ENCODE measurements at places on chromosomes 2 and 18.

- H3K36me3 ChIP-seq: no peaks in the 10 kb centered on the region
- H3K4me3 ChIP-seq: no peak overlapping the region
- H3K27ac ChIP-seq: peak overlapping the region; percentile 4
- ATAC-seq: no peak
These were observed 30.1 kb upstream of the ZNF516 start for GRCh38 chr18:76524900-76525698.

DNA sequence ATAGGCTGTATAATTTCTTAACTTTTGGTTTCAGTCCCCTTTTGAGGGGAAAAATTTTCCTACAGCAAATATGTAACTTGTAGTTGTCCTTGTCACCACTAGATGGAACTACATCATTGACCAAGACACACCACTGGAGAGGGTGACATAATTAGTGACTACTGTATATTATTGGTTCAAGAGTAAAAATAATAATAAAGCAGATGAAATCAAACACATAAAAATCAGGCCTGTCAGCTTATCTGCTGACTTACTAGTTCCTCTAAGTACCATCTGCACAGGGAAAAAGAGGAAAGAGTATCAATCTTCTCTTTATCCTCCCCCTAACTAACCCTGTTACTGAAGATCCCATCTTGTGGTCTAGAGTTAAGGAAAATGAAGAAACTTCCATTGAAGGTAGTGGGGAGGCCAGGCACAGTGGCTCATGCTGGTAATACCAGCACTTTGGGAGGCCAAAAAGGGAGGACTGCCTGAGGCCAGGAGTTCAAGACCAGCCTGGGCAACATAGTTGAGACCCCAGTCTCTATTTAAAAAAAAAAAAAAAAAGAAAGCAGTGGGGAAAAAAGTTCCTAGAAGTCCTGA lies 29.6 kb upstream of the ENOSF1 start:
- no peaks in the 10 kb centered on the region for H3K4me1 ChIP-seq
- peak; percentile 50 for ATAC-seq
- H3K36me3 ChIP-seq: no peaks in the 10 kb centered on the region
- peaks cover 10% of the 10 kb centered on the region for H3K27me3 ChIP-seq
- H3K27ac ChIP-seq: no peak overlapping the region

DNA sequence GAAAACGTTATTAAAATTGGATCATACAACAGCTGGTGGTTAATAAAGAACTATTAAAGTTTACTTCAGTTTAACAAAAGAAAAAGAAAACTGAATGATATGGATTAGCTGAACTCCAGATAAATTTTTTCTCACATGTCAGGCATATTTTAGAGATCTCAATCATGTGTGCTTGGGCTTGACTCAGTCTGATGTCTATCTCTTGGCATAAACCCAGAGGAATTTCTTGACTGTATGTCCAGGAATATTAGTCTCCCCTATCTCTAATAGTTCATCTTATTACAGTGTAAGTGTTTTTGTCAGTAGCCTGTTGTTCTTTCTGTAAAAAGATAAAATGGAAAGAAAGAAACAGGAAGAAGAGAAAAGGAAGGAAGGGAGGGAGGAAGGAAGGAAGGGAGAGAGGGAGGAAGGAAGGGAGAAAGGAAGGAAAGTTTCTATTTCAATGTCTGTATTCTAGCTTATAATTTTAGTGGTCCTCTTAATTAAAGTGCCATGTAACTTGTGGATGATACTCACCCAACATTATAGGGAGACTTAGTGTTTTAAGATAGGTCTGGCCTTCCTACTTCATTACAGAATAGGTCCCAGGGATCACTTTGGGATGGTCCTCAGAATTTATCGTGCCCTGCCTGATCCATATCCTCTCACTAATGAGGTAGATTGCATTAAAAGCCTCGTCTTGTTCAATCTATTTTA lies 99.7 kb upstream of the UGP2 start:
- H3K27me3 ChIP-seq: peaks cover 4% of the 10 kb centered on the region
- no peaks in the 10 kb centered on the region for H3K4me1 ChIP-seq

- no peak overlapping the region for H3K4me3 ChIP-seq
- no peak for ATAC-seq
- peak overlapping the region; percentile 37 for H3K27ac ChIP-seq
- H3K36me3 ChIP-seq: no peaks in the 10 kb centered on the region
- no peaks in the 10 kb centered on the region for H3K27me3 ChIP-seq
These were observed 69.6 kb downstream of the MYO1B start for GRCh38 chr2:191314697-191315364.

GRCh38 chr18:45104049-45104395 lies 423.3 kb downstream of the SETBP1 start:
- no peaks in the 10 kb centered on the region for H3K36me3 ChIP-seq
- H3K27me3 ChIP-seq: no peaks in the 10 kb centered on the region
- no peak overlapping the region for H3K27ac ChIP-seq
- peak overlapping the region; percentile 11 for H3K4me3 ChIP-seq
- H3K4me1 ChIP-seq: no peaks in the 10 kb centered on the region

DNA sequence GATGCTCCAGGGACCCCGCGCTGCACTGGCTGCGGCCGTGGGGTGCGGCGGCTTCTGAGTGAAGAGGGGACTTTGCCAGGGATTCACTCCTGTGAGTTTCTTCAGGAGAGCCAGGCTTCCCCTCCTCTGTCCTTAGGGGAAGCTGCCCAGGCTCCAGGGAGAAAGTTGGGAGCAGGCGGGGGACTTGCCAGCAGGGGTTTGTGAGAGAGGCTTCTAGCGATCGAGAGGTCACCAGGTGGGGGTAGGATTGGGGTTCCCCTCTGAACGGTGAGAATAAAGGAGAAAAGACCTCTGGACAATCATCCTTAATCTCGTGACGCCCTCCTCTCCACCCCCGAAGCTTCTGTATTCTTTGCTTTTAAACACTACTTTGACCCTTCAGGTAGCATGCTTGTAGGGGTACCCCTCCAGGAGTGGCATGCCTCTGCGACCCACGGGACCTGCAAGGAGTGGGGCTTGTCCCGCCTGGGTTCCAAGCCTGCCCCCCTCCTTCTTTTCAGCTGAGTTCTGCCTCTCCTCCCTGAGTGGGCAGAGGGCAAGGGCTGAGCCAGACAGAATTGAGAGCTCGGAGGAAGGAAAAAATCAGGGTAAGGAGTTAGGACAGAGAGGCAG lies 601 bp downstream of the PROKR1 start:
- H3K27ac ChIP-seq: no peak overlapping the region
- H3K36me3 ChIP-seq: peaks cover 13% of the 10 kb centered on the region
- peaks cover 14% of the 10 kb centered on the region for H3K4me1 ChIP-seq
- no peak for ATAC-seq
- peak overlapping the region; percentile 52 for H3K4me3 ChIP-seq

GRCh38 chr2:169095621-169096105 lies 26.3 kb downstream of the DHRS9 start:
- peaks cover 5% of the 10 kb centered on the region for H3K4me1 ChIP-seq
- no peak overlapping the region for H3K27ac ChIP-seq
- H3K4me3 ChIP-seq: no peak overlapping the region
- no peak for ATAC-seq
- no peaks in the 10 kb centered on the region for H3K27me3 ChIP-seq
- H3K36me3 ChIP-seq: no peaks in the 10 kb centered on the region

- no peak overlapping the region for H3K27ac ChIP-seq
- H3K27me3 ChIP-seq: peaks cover 48% of the 10 kb centered on the region
- no peaks in the 10 kb centered on the region for H3K36me3 ChIP-seq
- ATAC-seq: no peak
- no peak overlapping the region for H3K4me3 ChIP-seq
- H3K4me1 ChIP-seq: peaks cover 36% of the 10 kb centered on the region
These were observed 28.8 kb upstream of the MBP start for GRCh38 chr18:77161383-77161782.

GRCh38 chr2:227455200-227455599 lies 16.8 kb upstream of the AGFG1 start:
- no peak for ATAC-seq
- H3K4me1 ChIP-seq: peaks cover 52% of the 10 kb centered on the region
- no peaks in the 10 kb centered on the region for H3K27me3 ChIP-seq
- H3K36me3 ChIP-seq: no peaks in the 10 kb centered on the region

DNA sequence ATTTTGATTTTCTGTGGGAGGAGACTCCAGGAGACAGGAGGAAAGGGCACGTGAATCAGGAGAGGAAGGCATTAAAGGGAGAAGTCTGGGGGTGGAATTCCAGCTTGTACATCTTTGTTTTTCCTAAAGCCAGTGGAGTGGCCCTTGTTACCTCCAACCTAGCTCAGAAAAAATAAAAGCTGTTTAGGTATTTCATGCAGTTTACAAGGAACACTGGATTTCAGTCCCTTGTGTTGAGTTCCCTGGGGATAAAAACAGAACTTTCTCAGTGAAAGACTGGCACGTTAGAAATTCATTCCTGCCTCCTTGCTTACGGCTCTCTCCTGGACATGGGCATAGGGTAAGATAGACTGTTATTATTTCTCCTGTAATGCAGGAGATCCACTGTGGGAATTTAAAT lies 170.2 kb downstream of the ZEB2 start:
- no peaks in the 10 kb centered on the region for H3K27me3 ChIP-seq
- H3K27ac ChIP-seq: no peak overlapping the region
- H3K4me1 ChIP-seq: no peaks in the 10 kb centered on the region
- H3K36me3 ChIP-seq: no peaks in the 10 kb centered on the region
- H3K4me3 ChIP-seq: no peak overlapping the region

GRCh38 chr2:237434866-237435311 lies 20.9 kb upstream of the COL6A3 start:
- peaks cover 11% of the 10 kb centered on the region for H3K4me1 ChIP-seq
- no peaks in the 10 kb centered on the region for H3K36me3 ChIP-seq
- peaks cover 51% of the 10 kb centered on the region for H3K27me3 ChIP-seq
- H3K4me3 ChIP-seq: peak overlapping the region; percentile 27

GRCh38 chr2:151551556-151551955 lies 141.9 kb downstream of the RIF1 start:
- no peak for ATAC-seq
- H3K27ac ChIP-seq: no peak overlapping the region
- H3K4me1 ChIP-seq: no peaks in the 10 kb centered on the region
- H3K4me3 ChIP-seq: no peak overlapping the region

GRCh38 chr2:226122041-226122440 lies 677.6 kb downstream of the IRS1 start:
- H3K4me1 ChIP-seq: no peaks in the 10 kb centered on the region
- H3K27me3 ChIP-seq: peaks cover under 1% of the 10 kb centered on the region
- H3K27ac ChIP-seq: no peak overlapping the region
- H3K36me3 ChIP-seq: no peaks in the 10 kb centered on the region

DNA sequence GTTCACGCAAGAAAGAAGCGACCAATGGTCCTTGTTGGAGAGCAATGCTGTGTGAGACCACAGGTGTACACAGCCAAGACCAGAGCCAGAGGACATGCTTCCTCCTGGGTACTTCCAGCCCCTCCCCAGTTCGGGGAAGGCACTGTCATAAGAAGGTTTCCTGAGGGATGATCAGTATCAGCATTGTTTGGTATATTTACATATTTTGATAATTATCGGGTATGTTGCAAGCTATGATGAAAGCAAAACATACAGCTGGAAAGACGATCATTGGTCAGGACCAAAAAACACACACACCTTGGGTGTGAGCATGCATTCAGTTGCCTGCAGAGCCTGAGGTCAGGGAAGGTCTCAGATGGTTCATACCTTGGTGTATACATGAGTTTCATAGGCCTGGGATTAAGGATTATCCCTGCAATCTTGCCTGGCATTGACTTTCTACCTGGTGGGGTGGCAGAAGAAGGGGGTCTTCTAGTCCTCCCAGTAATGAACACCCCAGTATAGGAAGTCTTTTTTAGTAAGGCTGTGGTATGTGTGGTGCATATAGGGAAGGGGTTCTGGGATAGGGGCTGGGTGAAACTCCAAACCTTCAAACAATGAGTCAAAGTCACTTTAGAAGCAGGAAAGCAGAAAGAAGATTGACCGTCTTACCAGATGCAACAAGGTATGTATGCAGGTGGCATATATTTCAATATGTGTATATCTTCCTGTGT lies 2.9 kb downstream of the SERPINB2 start:
- peaks cover 15% of the 10 kb centered on the region for H3K27me3 ChIP-seq
- H3K4me1 ChIP-seq: no peaks in the 10 kb centered on the region
- H3K27ac ChIP-seq: no peak overlapping the region
- no peak overlapping the region for H3K4me3 ChIP-seq
- no peaks in the 10 kb centered on the region for H3K36me3 ChIP-seq

GRCh38 chr18:61203151-61203550 lies 130.1 kb upstream of the CDH20 start:
- no peaks in the 10 kb centered on the region for H3K4me1 ChIP-seq
- H3K36me3 ChIP-seq: no peaks in the 10 kb centered on the region
- no peak overlapping the region for H3K27ac ChIP-seq
- ATAC-seq: no peak

DNA sequence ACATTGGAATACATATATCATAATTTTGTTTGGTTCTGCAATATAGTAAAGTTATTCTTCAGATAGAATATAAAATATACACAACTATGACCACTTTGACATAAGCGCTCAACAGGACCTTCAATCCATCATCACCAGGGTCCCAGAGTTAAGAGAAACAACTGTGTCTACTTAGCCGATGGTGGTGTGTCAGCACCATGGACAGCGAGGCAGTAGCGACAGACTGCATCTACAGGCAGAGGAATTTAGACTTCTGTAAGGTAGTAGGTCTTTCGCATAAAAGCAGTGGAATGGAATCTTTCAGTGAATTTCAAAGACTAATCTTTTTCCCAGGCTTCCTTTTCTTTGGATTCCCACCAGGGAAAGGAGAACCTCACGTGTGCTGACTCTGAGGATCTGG lies 20.5 kb upstream of the LRPPRC start:
- peaks cover 6% of the 10 kb centered on the region for H3K4me1 ChIP-seq
- no peak overlapping the region for H3K27ac ChIP-seq
- peaks cover 9% of the 10 kb centered on the region for H3K27me3 ChIP-seq
- no peaks in the 10 kb centered on the region for H3K36me3 ChIP-seq
- ATAC-seq: no peak

- no peak for ATAC-seq
- no peaks in the 10 kb centered on the region for H3K4me1 ChIP-seq
- H3K36me3 ChIP-seq: peaks cover 46% of the 10 kb centered on the region
- no peaks in the 10 kb centered on the region for H3K27me3 ChIP-seq
- no peak overlapping the region for H3K27ac ChIP-seq
- H3K4me3 ChIP-seq: no peak overlapping the region
These were observed 249.9 kb upstream of the EPAS1 start for GRCh38 chr2:46047290-46047689.

- no peak overlapping the region for H3K27ac ChIP-seq
- H3K4me3 ChIP-seq: no peak overlapping the region
- H3K36me3 ChIP-seq: peaks cover 4% of the 10 kb centered on the region
- H3K27me3 ChIP-seq: no peaks in the 10 kb centered on the region
These were observed 304.0 kb downstream of the ARHGAP15 start for GRCh38 chr2:143433251-143433650.

- no peaks in the 10 kb centered on the region for H3K4me1 ChIP-seq
- no peaks in the 10 kb centered on the region for H3K36me3 ChIP-seq
- no peak overlapping the region for H3K4me3 ChIP-seq
- no peaks in the 10 kb centered on the region for H3K27me3 ChIP-seq
- H3K27ac ChIP-seq: no peak overlapping the region
These were observed 81.2 kb downstream of the NEDD4L start for GRCh38 chr18:58125183-58125582.

DNA sequence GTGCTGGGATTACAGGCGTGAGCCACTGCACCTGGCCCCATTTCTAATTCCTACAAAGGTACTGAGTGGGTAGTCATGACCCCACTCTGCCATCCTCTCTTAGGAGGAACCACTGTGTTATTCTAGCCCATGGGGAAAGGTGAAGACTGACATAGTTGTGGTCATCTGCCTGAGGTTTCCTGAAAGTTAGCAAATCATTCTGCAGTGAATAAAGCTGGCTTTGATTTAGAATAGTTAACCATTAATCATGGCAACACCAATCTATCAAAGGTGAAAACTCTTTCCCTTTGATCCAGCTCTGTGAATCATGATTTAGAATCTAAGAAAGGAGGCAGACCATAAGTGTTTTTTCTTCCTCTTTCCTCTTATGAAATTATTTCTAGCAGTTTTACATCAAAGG lies 50.8 kb downstream of the SUMO1 start:
- no peaks in the 10 kb centered on the region for H3K4me1 ChIP-seq
- peaks cover 34% of the 10 kb centered on the region for H3K27me3 ChIP-seq
- no peak overlapping the region for H3K4me3 ChIP-seq
- H3K36me3 ChIP-seq: no peaks in the 10 kb centered on the region

Measured in stimulated activated memory B cell treated with anti-CD40 and anti-IgM and Interleukin-4, amounts not matched to agents 10 μg/mL and 1 μg/mL and 100 μg/mL, for 72 hours (primary cell).